ENCODE measurements at places on chromosomes 12 and 14.

DNA sequence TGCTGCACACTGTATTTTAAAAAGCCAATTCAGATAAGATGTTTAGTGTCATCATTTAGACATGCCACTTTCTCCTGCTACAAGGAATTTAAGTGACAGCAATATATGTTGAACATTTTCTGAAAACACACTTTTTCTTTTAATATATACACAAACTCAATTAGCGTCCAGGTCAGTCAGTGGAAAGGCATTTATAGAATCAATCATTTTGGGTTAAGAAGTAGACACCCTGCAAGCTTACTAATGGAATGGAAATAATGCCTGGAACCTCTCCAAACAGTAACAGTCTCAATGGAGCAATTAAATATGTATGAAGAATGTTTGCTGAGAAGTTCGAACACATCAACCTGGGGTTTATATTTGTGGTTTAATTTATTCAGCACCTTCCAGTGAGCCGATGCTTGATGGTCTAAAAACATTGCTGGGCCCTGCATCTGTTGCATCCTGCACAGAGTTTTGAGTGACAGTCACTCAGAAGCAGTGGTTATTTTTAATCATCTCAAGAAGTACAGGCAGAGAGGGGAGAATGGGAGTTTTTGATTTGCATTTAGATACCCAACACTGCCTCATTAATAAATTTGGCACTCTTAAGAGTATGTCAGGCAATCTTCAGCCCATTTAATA, 410.7 kb downstream of the TMEM117 start:
- no peak for DNase-seq

DNA sequence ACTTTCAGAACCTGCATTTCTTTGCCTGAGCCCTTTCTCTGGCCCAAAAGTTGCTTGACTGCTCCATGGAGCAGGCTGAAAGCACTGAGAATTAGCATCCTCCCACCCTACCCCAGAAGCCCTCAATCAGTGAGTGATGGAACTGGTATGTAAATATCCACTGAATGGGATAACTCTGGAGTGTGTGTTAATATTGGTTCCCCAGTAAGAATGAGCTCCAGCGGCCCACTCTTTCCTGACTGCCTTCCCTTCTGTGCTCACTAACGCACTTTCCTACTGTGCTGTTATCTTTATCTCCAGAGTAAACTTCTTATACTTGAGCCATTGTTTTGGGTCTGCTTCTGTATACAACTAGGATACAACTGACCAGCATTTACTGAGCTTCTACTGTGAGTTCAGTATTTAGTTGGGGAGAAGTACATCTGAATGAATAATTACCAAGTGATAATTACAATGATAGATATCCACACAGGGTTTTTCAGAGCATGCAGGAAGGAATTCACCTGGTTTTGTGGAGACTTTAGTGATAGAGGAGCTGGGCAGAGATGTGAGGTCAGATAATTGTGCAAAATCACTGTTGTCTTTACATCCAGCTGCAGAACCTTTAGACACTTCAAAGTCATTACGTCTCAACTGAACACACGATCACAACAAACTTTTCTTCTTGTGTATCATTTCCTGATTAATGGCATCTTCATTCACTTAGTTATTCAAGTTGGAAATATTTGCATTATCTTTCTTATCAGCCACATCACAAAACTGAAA, 149.2 kb upstream of the BTG1 start:
- no peak for DNase-seq

DNA sequence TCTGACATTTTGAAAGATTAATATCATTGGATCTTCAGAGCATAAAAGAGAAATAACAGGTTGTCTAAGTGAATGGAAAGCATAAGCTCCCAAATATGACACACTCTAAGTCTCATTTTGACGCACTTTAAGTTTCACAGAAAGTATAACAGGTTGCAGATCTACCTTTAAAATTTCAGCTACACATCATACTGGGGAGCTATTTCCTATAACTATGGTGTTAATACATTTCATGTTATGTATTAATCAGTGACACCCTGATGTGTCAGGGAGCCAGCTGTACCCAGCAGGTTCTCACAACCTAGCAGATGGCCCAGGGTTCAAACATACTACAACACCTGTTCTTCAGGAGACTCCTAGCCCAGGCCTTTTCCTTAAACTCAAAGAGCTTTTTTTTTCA, 31.1 kb upstream of the TMX1 start:
- no peak for DNase-seq

DNA sequence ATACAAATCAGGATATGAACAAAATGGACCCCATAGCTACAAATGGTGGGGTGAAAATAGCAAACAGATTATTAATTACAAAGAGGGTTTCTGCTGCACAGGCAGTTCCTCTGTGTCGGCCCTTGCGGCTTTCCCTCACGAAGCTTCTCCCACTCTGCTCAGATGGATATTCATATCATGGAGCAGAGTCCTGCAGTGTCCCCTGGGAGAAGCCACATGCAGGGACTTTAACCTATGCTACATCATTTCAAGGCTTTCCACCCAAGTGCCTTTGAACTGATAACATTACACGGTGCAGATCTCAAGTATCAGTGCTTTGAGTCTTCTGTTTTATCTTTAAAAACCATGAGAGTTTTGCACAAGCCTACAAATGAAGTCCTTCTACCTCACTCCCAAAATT, 229.1 kb downstream of the PPM1H start:
- DNase-seq = no peak

GRCh38 chr12:92648242-92649031, 54.4 kb upstream of the PLEKHG7 start:
- DNase-seq = no peak

GRCh38 chr12:61384511-61384910, 875.7 kb upstream of the USP15 start:
- no peak for DNase-seq

GRCh38 chr12:31220633-31221550, 105.1 kb downstream of the SINHCAF start:
- no peak for DNase-seq

- DNase-seq = no peak
Observed at GRCh38 chr14:31465111-31465510, 7.8 kb upstream of the DTD2 start.

- DNase-seq = no peak
Observed at GRCh38 chr12:3097186-3097804, 20.1 kb downstream of the TSPAN9 start.

All from HuH-7.5 (cell line).